ENCODE measurements at places on chromosomes 11 and 22. TPM values are rescaled to one million over a fixed set of nuclear protein-coding genes. Genes with fewer than 3 reads are reported as not detected.

GRCh38 chr11:101508370-101508769, 75.4 kb downstream of the TRPC6 start:
- no peaks in the 10 kb centered on the region for H3K27me3 ChIP-seq
- no peaks in the 10 kb centered on the region for H3K36me3 ChIP-seq
- no peak for DNase-seq
- H3K4me3 ChIP-seq, result no peak overlapping the region
- H3K27ac ChIP-seq, result no peak overlapping the region
- H3K4me1 ChIP-seq, result no peaks in the 10 kb centered on the region

DNA sequence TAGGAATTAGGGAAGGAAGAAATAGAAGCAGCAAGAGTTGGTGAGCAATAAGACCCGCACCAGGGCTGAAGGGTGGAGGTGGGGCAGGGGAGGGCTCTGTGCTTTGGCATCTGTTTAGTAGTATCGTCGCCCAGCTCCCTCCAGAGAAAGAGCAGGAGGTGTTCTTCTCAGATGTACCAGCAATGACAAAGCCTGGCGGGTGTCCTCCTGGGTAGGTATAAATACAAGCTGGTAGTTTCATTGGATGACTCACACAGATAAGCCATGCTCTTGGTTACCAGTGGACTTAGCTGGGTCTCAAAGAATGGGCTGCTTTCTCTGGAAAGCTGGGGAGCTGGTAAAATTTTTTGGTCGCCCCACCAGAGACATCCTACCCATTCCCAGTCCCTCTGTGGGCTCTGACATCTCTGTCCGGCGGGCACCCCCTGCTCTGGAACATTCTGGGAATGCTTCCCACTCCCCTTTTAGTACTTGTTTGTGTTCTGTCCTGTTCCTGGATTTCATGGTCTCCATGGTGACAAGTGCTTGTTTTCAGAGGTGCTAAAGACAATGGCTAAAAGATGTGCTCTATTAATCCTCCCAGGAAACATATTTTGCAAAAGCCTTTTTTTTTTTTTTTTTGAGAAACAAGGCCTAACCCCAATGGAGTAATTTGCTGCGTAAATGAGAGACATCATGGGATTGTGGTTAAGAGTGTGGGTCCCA, 15.4 kb upstream of the TUBA8 start:
- no peaks in the 10 kb centered on the region for H3K36me3 ChIP-seq
- no peak overlapping the region for H3K4me3 ChIP-seq
- no peak overlapping the region for H3K27ac ChIP-seq

Gene LPXN
- total RNA-seq, result 3.9 TPM

DNA sequence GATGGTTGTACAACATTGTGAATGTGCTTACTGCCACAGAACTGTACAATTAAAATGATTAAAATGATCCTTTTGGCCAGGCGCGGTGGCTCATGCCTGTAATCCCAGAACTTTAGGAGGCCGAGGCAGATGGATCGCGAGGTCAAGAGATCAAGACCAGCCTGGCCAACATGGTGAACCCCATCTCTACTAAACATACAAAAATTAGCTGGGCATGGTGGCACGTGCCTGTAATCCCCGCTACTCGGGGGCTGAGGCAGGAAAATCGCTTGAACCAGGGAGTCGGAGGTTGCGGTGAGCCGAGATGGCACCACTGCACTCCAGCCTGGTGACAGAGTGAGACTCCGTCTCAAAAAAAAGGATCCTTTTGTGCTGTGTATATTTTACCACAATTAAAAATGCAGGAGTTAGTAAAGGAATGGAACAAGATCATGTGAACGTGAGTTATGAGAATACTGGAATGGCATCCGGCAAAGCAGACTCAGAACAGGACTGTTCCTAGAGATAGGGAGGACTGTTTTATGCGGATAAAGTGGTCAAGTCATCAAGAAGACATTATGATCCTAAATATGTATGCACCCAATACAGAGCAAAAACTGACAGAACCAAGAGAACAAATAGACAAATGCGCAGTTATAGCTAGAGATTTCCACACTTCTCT, 58.0 kb upstream of the CLDN5 start:
- no peaks in the 10 kb centered on the region for H3K27me3 ChIP-seq
- H3K4me1 ChIP-seq, result no peaks in the 10 kb centered on the region
- no peak overlapping the region for H3K4me3 ChIP-seq

Gene HPX
- total RNA-seq, result 4,649 TPM

DNA sequence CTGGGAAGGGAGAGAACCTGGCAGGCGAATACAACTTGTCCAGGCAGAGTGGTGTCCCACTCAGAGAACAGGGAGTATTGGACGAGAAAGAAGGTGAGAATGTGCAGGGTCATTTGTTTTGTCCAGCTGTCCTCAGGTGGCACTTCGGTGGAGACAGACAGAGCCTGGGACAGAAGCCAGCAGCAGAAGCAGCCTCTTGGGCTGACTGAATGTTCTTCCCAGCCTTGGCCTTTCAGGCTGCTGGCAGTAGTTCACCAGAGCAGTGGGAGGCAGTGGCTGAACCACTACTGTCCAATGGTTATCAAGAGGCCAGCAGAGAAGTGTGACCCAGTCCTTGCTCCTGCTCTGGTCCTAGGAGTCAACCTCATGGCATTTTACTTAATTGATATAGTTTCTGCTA, 331.1 kb upstream of the NARS2 start:
- H3K4me3 ChIP-seq, result no peak overlapping the region
- no peaks in the 10 kb centered on the region for H3K4me1 ChIP-seq
- no peaks in the 10 kb centered on the region for H3K27me3 ChIP-seq
- no peak overlapping the region for H3K27ac ChIP-seq
- H3K36me3 ChIP-seq, result no peaks in the 10 kb centered on the region

GRCh38 chr11:69394234-69394868, 87.1 kb upstream of the LINC01488 start:
- H3K4me1 ChIP-seq, result no peaks in the 10 kb centered on the region
- no peak overlapping the region for H3K27ac ChIP-seq
- DNase-seq, result peak; percentile 50
- H3K36me3 ChIP-seq, result no peaks in the 10 kb centered on the region
- H3K27me3 ChIP-seq, result no peaks in the 10 kb centered on the region
- H3K4me3 ChIP-seq, result no peak overlapping the region

- H3K4me1 ChIP-seq, result no peaks in the 10 kb centered on the region
- H3K27ac ChIP-seq, result no peak overlapping the region
- no peak overlapping the region for H3K4me3 ChIP-seq
Observed at GRCh38 chr11:57144075-57144474, 37.7 kb upstream of the LRRC55 start.

- H3K4me1 ChIP-seq, result no peaks in the 10 kb centered on the region
- H3K27me3 ChIP-seq, result no peaks in the 10 kb centered on the region
- DNase-seq, result no peak
- H3K27ac ChIP-seq, result no peak overlapping the region
Observed at GRCh38 chr11:122248939-122249338, 132.9 kb upstream of the BLID start.

- no peak for DNase-seq
- no peaks in the 10 kb centered on the region for H3K4me1 ChIP-seq
- H3K4me3 ChIP-seq, result no peak overlapping the region
- H3K36me3 ChIP-seq, result no peaks in the 10 kb centered on the region
- H3K27me3 ChIP-seq, result no peaks in the 10 kb centered on the region
Observed at GRCh38 chr11:47033439-47033838, 96.9 kb downstream of the CSTPP1 start.

DNA sequence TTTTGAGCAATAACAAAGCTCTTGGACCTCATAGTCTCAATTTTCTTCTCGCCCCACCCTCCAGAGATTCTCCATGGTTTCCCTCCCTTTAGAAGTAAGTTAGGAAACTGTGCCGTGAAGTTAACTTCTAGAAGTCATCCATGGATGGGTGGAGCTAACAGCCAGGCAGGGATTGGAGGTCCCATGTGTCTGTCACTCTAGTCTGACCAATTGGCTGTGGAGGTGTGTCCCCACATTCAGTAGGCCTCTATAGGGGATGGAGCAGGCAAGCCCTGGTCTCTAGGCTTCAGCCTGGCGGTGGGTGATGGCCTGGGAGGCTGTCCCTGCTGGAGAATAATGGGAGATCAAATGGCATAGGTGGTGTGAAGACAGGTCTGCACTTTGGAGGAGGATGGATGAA, 50.7 kb downstream of the TP53I11 start:
- H3K4me1 ChIP-seq, result no peaks in the 10 kb centered on the region
- no peaks in the 10 kb centered on the region for H3K27me3 ChIP-seq
- H3K36me3 ChIP-seq, result no peaks in the 10 kb centered on the region

DNA sequence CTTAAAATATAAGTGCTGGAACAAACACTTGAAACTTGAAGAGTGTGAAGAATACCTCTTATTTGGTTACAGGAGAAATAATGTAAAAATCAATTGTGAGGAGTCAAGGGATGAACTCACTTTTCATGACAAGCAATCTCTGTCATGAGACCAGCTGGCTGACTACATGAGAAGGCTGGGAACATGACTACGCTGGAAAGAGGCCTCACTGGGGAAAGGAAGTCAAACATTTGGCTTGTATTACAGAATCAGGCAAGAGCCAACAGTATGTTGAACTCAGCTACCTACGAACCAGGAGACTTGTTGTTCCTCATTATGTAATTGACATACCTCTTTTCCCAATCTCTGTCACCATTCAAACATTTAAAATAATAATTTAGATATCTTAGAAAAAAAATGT, 14.4 kb downstream of the DCDC1 start:
- no peak for DNase-seq
- no peak overlapping the region for H3K4me3 ChIP-seq
- no peaks in the 10 kb centered on the region for H3K4me1 ChIP-seq
- H3K27me3 ChIP-seq, result no peaks in the 10 kb centered on the region
- no peaks in the 10 kb centered on the region for H3K36me3 ChIP-seq
- H3K27ac ChIP-seq, result no peak overlapping the region

DNA sequence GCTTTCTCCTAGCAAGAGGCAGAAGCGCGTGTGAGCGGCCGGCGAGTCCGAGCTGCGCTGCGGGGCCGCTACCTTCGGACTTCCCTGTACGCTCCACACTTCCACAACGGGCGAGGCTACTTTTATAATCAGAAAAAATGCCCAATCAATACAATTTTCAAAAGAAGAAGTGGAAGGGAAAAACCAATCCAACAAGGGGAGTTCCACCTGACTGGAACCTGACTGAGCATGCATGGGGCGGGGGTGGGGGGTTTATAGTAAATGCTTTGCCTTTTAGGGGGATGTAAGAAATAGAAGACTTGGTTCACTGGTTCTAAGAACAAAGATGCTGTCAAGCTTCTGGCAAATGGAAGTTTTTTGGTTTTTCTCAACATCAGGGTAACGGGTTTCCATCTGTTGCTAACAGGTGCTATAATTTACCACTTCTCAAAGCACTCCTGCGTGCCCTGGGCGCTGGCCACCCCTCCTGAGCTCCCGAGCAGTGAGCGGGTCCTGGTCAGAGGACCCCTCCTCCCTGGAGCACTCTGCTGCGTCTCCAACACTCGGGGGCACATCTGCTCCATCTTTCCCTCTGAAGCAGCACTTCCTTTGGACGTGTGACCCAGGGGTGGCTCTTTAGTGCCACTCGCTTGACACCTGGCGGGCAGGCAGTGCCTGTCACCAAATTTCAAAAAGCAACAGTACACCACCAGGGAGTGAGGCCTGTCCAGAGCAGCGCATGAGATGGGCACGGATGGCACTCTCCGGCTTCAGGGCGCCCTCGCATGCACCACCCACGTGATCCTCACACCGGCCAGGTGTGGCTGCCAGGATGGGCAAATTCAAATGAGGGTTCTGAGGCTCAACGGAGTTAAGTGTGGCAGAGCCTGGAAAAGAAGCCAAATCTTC, 21.6 kb upstream of the BID start:
- no peaks in the 10 kb centered on the region for H3K36me3 ChIP-seq
- H3K27ac ChIP-seq, result no peak overlapping the region
- H3K4me3 ChIP-seq, result no peak overlapping the region
- no peak for DNase-seq
- no peaks in the 10 kb centered on the region for H3K27me3 ChIP-seq

- H3K4me3 ChIP-seq, result peak within 1 kb of the TSS; percentile 73
- no peaks in the 10 kb centered on the region for H3K27me3 ChIP-seq
- peak within 1 kb of the TSS; percentile 84 for H3K27ac ChIP-seq
Observed at GRCh38 chr11:116772443-116773202, at the start of gene BUD13. BUD13 (minus strand) TSS chr11:116772987; CDS start chr11:116772964, 23 bp downstream.

DNA sequence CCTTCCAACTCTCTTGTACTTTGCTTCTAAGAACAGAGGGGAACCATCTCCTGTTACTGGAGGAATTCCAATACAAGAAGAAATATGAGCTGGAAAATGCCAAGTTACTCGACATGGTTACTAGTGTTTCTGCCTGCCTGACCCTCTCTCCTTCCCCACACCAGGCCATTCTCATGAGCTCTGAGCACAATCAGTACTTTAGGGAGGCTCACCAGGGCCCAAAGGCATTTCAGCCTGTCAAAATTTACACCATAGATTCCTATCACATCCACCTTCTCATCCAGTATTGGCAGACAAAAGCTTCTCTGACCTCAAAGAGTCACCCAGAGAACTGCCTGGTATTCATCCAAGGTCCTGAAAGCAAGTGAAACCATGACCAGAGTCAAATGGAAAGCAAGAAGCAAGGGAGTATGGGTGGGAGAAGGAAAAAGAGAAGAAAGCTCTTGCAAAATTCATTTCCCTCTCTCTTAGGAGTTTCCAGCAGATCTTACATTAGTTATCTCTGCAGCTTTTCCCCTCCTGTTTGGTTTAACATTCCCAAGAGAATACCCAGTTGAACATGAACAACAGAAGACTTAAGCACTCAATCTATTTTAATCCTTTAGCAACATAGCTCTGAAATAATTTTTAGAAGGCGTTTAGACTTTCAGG, 58.7 kb upstream of the NCAM1 start:
- H3K4me1 ChIP-seq, result no peaks in the 10 kb centered on the region
- no peaks in the 10 kb centered on the region for H3K36me3 ChIP-seq
- no peak overlapping the region for H3K27ac ChIP-seq
- DNase-seq, result no peak

GRCh38 chr11:4495487-4495886, 13.0 kb downstream of the OR52K1 start:
- no peak overlapping the region for H3K4me3 ChIP-seq
- H3K36me3 ChIP-seq, result no peaks in the 10 kb centered on the region
- H3K27me3 ChIP-seq, result no peaks in the 10 kb centered on the region
- no peaks in the 10 kb centered on the region for H3K4me1 ChIP-seq
- H3K27ac ChIP-seq, result no peak overlapping the region

Gene EIF3M
- 254 TPM for total RNA-seq

Gene OR10A2
- total RNA-seq, result not detected

Gene PLAAT2
- total RNA-seq, result 0.42 TPM

DNA sequence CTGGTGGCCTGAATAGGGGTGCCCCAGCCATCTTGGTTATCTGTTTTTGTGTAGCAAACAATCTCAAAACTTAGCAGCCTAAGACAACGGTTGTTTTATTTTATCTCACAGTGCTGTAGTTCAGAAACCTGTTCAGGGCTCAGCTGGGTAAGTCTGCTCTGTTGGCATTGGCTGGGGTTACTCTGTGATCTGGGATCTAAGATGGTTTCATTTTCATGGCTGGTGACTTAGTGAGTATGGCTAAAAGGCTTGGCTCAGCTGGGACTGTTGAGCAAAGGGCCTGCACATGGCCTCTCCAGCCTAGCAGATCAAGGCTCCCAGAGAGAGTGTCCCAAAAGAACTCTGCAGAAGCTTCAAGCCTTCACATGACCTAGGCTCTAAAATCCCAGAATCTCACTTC, 60.8 kb upstream of the POU2AF1 start:
- no peaks in the 10 kb centered on the region for H3K27me3 ChIP-seq
- H3K27ac ChIP-seq, result no peak overlapping the region
- no peaks in the 10 kb centered on the region for H3K36me3 ChIP-seq
- no peak for DNase-seq
- no peaks in the 10 kb centered on the region for H3K4me1 ChIP-seq
- H3K4me3 ChIP-seq, result no peak overlapping the region

GRCh38 chr11:109819410-109819809, 273.8 kb upstream of the ZC3H12C start:
- no peak overlapping the region for H3K27ac ChIP-seq
- DNase-seq, result no peak
- no peak overlapping the region for H3K4me3 ChIP-seq
- H3K27me3 ChIP-seq, result no peaks in the 10 kb centered on the region

Measured in right lobe of liver (tissue), 6 donors.